ENCODE measurements at places on chromosomes 2 and 18. TPM values are rescaled to one million over a fixed set of nuclear protein-coding genes. Genes with fewer than 3 reads are reported as not detected.

The INSIG2 gene
- total RNA-seq: 15.0 TPM

The CIB4 gene
- not detected for total RNA-seq

The PDE1A gene
- total RNA-seq: 0.15 TPM

The KLHL14 gene
- not detected for total RNA-seq

The INHBB gene
- total RNA-seq: 0.16 TPM

The UCN gene
- total RNA-seq: 9.5 TPM

The FAM124B gene
- total RNA-seq: not detected

The KIAA2012 gene
- total RNA-seq: not detected

The MGAT4A gene
- total RNA-seq: 4.6 TPM

The MRPS5 gene
- total RNA-seq: 61.0 TPM

The ADD2 gene
- 0.23 TPM for total RNA-seq

The ALKAL2 gene
- total RNA-seq: not detected

The CCBE1 gene
- 23.8 TPM for total RNA-seq

The ADCYAP1 gene
- total RNA-seq: not detected

The IL18R1 gene
- 3.5 TPM for total RNA-seq

The OBSL1 gene
- 29.0 TPM for total RNA-seq

The LINC00305 gene
- not detected for total RNA-seq

The CREB1 gene
- total RNA-seq: 71.3 TPM

The GKN2 gene
- not detected for total RNA-seq

Measured in MCF 10A (cell line).